ENCODE measurements at places on chromosomes 6 and 20.

- DNase-seq = no peak
Measured at GRCh38 chr6:105606831-105607463, 204.1 kb upstream of the PREP start.

- DNase-seq = no peak
Measured at GRCh38 chr6:157233156-157233555, 90.2 kb downstream of the TMEM242 start.

DNA sequence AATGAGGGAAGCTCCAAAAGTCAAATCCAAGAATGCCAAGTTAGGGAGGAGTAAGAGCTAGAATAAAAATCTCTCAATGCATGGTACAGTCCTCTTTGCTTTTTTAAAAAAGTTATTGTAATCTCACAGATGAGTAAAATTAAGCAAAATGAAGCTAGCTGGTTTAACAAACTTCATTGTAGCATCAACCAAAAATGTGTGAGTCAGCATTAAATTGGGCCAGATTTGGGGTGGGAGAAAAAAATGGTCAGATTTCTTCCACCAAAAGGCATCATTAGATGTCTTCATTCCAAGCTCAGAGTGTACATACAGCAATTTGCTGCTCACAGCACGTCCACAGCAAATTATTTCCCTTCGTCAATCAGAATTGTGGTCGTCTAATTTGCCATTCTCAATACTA lies 441.5 kb upstream of the FLRT3 start:
- no peak for DNase-seq

- no peak for DNase-seq
Measured at GRCh38 chr6:12336121-12336971, 46.2 kb downstream of the EDN1 start.

DNA sequence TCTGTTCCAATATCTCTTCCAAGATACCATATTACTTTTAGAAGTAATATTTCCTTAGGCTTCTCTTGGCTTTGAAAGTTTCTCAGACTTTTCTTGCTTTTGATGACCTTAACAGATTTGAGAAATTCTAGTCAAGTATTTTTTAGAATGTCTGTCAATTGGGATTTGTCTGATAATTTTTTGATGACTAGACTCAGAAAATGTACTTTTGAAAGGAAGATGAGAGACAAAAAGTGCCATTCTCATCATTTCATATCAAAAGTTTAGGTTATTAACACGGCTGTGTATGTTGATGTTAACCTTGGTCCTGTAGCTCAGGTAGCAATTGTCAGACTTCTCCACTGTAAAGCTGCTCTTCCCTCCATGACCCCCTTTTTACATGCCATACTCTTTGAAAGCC lies 651.5 kb downstream of the EYS start:
- no peak for DNase-seq

DNA sequence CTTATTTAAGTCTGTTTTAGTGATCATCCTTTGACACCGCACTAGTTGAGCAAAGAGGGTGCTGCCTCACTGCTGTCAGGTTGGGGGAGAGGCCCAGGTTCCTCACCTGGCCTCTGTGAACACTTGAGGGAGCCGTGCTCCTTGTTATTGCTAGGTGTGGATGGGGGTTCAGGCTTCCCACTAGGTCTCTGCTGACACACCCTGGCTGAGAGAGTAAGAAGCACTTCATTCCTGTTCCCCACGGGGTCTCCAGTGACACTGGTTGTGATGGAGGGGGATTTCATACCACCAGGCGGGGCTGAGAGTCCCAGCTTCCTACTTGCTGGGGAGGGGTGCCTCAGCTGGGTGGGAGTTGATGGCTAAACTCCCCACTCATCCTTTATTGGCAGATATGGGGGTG lies 11.1 kb upstream of the NOTCH4 start:
- DNase-seq = no peak

GRCh38 chr6:141541581-141542324 lies 591.0 kb upstream of the GJE1 start:
- no peak for DNase-seq

DNA sequence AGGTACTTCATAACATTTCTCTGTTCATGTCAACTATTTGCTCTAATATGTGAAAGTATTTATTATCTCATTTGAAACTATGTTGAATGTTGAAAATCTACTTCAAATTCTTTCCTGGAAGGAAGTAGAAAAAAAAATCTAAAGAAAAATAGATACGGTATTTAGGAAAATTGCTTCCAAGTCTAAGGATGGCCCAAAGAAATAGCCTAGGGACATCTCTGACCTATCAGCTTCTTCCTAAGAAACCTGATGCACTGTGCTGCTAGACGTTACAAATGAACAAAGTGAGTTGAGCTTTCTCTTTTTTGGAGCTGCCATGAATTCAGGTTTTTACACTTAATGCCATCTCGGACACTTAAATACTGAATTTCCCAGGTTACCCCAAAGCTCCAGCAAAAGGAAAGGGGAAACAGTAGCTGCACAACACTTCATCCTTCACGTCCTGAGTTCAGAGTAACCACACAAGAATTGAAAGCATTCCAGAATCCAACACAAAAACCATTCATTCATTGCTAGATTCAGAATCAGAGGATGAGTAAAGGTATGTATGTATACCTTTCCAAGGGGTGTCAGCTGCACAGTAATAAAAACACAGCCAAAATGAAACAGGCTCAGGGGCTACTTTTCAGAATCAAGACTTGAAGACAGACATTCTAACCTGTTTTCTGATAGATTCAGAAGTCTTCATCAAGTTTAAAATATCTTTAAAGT lies 7.9 kb downstream of the RMND1 start:
- DNase-seq = no peak

DNA sequence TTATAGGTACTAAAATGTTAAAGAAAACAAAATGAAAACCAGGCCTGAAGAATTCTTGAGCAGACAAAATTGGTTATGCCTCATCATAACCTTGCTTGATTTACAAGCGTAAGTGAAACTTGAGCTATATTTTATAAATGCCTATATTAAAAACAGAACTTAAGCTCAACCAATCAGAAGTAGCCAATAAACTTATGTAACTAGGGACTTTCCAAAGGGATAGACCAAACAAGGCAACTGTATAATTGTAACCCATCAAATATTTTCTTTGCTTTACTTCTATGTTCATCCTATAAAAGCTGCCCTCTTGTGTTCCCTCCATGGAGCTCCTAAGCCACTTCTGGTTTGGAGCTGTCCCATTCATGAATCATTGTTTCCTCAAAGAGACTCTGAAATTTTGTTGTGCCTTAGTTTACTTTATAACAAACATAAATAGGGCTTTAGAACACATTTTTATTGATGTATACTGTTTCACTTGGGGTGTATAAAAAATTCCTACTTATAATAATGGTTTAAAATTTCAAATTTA lies 101.6 kb upstream of the CARMIL1 start:
- no peak for DNase-seq

DNA sequence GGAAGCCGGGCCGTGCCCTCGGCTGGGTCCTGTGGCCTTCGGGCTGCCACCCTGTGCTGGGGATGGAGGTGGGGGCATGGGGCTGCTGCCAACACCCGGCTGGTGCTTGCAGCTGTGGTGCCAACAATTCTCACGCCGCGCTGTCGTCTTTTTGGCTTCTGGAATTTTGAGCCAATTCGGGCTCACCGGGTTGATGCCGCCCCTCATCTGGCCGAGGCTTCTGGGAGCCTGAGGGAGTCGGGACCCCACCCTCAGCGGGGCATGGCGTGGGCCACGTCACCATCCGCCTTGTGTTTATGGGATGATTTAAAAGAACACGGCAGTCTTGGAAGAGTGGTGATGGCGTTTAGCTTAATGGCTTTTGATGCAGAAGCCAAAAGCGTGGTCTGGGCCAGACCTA lies 8.7 kb upstream of the NPBWR2 start:
- no peak for DNase-seq

DNA sequence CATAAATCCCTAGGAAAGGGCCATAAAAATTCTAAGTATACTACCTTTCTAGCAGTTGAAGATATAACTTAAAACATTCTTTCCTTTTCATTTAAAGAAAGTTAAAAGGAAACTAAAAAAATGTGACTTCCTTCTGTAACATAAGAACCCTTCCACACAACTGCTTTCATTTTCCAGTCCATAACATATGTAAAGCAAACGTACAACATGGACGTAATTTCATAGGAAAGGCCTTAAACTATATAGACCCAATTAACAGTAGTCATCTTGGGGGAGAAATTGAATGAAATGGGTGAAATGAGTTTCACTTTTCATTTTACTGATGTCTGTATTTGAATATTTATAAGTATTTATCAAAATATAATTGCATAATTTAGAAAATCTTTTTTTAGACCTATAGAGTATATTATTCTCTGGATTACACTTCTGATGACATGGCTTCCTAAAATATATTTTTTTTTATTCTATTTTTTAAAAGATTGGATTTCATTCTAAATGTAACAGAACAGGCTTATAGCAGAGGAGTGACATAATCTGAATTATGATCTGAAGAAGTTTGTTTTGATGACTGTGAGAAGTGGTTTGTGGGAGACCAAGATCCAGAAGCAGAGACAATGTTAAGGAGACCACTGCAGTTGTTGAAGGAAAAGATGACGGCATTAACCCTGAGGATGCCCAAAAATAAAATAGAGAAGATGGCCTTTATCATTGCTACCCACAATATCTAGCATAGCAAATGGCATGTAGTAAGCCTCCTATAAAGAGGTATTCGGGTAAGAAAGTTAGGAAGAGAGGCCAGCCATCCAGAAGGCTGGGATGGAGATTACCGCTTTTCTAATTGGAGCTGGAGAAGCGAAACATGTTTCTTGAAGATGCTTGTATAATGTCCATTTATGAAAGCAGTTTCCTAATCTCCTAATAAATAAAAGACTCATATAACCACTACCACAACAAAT lies 260.4 kb downstream of the PTPRK start:
- no peak for DNase-seq

DNA sequence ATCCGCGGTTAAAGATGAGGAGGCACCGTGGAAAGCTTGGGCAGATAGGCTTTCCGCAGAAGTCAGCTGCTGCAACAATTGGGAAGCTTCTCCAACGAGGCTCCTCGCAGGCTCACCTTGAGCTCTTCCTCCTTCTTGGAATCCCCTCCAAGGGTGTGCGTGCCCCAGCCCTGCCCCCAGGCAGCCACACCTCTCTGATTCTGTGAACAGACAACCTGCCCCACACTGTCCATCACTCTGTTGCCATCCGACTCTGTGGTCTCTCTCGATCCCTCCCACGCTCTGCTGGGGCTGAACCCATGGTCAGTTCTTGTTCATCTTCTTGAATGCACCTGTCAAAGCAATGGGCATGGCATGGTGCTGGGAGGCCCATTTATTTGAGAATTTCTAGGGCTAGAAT lies 31.5 kb downstream of the PACSIN1 start:
- DNase-seq = no peak

DNA sequence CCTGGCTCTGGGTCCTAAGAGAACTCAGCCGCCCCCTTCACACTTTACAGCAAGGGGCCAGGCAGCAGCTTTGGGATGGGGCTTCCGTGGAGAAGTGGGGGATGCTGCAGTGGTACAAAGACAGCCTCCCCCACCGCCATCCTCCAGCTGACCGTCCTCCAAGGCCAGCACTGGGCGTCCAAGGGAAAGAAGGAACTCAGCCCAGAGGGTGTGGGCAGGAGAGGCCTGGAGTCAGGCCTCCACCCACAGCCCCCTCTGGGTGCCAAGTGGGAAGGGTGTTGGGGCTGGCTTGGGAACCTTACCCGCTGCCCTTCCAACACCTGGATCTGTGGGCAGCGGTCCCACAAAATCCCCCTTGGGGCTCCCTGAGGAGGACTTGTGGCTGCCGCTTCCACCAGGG lies 13.1 kb downstream of the STMN3 start:
- no peak for DNase-seq

DNA sequence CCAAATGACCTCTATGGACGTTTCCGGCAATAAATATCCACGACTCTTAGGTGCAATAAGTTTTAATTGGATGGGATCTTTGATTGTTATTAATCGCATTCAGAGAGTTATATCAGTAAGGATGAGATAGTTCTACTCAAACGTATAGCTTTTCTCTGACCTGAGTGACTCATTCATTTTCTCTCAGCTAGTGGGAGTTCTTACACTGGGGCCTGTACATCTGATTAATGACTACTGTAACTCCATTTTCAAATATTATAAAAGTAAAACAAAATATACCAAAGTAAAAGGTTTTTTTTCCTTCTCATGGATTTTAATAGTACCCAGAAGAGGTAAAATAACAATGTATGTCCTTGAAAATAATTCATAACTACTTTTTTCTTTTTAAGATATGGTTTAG lies 41.1 kb upstream of the SAMD5 start:
- DNase-seq = no peak

GRCh38 chr6:56760842-56761241 lies 118.2 kb upstream of the DST start:
- no peak for DNase-seq

GRCh38 chr20:42366626-42367025 lies 748.4 kb upstream of the CHD6 start:
- no peak for DNase-seq
